ENCODE measurements at places on chromosomes 12 and 14.

DNA sequence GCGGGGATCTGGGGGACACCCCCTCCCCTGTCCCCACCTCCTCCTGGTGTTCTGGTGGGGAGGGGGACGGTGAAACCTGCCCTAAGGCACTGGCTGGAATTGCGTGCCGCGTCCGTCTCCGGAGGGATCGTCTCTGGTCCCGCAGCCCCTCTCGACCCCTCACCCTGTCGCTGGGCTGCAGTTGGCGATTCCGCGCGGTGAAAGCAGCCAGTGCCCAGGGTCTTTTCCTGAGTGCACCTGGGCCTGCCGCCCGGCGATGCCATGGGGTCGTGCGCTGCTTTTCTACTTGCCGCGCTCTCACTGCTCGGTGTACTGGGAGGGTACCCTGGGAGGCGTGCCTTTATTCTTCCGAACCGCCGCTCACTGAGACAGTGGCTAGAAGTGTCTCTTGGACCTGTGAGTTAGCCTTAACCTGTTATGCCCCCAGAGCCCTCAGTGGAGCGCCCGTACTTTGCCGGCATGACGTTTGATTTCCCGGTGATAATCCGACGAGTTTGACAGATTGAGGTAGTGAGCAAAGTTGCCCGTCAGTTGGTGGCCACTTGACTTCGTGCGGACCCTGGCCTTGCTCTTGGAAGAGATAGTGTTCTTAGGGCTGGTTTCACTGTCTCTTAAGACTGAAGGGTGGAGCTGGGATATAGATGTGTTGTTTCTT is 788 bp downstream of the SFSWAP start:
- DNase-seq: no peak

GRCh38 chr14:83764656-83765599 is 1765.0 kb upstream of the FLRT2 start:
- DNase-seq: no peak

GRCh38 chr14:37466623-37467088 is 128.4 kb downstream of the FOXA1 start:
- DNase-seq: no peak

GRCh38 chr14:72613231-72613974 is 280.5 kb downstream of the DPF3 start:
- no peak for DNase-seq

- no peak for DNase-seq
Observed at GRCh38 chr14:23404331-23404900, 3.7 kb downstream of the MYH6 start.

GRCh38 chr14:55914771-55915170 is 203.4 kb upstream of the PELI2 start:
- no peak for DNase-seq

DNA sequence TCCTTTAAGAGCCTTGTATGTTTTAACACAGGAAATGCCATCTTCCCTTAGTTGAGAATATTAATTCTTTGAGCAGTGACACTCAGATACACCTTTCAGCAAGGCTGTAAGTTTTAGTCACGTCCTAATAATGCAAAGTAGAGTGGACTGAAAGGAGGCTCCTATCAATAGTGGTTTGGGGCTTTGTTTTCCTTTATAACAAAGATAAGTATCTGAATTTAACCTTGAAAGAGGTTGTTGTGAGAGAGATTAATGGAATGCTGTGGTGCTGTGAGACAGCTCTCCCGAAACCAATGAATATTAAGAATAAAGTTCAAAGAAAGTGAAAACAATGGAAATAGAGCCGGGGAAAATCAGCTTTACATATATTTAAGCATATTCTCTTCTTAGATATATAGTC is 259.6 kb downstream of the ERC1 start:
- no peak for DNase-seq

DNA sequence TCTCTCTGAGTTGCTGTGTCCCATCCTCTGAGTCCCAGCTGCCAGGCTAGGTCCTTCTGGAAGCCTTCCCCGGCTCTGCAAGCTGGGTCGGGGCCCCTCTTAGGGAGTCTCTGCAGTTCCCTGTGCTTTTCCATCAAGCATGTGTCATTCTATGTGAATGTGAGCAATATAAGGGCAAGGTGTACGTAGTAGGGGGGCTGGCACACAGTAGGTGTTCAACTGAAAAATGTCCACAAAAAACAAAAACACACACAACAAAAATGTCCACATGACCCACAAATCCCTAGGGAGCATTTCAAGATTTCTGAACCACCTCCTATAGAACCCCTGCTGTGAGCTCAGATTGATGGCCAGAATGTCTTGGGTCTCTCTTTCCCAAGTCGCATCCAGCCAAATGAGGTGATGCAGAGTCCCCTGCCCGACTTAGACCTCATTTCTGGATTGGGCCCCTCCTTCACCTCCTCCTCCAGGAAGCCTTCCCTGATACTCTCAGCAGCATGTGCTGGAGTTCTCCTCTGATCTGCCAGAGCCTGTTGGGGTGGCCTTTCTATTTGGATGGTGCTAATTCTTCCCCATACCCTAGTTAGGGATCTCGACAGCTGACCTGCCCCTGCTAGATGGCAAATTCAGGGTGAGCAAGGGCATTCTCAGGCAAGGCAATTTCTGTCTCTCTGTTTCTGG is 196.1 kb upstream of the LHX5 start:
- no peak for DNase-seq

- DNase-seq: no peak
Observed at GRCh38 chr12:38892087-38892786, 13.2 kb downstream of the CPNE8 start.

DNA sequence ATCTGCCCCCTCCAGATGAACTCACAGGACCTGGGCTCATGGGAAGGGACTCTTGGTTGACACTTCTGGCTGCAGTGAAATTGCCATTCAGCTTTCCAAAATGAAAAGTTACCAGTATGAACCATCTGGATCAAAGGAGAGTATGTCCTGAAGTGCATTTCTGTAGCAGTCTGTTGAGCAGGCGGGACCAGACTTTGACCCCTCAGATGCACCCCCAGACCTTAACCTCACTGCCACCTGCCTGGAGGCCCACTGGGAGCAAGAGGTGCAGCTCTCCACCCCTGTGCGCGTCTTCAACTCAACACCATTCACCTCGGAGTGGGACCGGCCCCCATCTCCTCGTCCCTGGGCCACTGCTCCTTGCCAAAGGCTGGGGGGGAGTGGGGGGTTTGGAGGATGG is 55.0 kb downstream of the MOK start:
- no peak for DNase-seq

DNA sequence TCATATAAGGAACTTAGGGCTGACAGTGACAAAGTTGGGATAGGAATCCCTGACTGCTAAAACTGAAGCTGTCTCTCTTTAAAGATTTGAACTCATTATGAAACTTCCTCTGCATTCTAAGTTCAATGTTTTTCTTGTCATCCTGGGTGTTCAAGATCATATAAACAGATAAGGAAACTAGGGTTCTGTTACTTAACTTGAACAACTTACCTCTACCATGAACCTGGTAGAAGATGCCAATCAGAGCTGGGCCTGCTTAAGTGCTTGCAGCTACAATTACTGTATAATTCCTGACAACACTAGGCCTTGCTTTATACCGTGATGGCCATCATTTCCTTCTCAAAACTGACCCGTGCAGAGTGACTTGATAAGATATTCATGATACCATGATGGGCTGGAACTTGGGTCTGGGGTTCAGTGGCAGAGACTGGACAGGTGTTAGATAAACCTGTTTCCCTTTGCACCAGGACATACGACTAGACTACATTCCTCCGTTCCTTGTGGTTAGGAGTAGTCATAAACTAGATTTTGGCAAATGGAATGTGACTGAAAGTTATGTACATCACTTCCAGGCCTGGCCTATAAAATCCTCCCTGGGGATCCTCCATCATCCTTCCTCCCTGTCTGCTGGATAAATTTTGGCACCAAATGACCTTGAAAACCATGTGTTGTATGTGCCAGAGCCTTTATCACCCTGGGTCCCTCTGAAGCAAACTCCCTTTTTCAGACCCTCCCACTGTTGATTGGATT is 172.2 kb upstream of the PRICKLE1 start:
- DNase-seq: no peak

- DNase-seq: no peak
Observed at GRCh38 chr12:57657744-57658143, 24.7 kb upstream of the B4GALNT1 start.

GRCh38 chr12:21296751-21297406 is 37.8 kb downstream of the SLCO1A2 start:
- no peak for DNase-seq

DNA sequence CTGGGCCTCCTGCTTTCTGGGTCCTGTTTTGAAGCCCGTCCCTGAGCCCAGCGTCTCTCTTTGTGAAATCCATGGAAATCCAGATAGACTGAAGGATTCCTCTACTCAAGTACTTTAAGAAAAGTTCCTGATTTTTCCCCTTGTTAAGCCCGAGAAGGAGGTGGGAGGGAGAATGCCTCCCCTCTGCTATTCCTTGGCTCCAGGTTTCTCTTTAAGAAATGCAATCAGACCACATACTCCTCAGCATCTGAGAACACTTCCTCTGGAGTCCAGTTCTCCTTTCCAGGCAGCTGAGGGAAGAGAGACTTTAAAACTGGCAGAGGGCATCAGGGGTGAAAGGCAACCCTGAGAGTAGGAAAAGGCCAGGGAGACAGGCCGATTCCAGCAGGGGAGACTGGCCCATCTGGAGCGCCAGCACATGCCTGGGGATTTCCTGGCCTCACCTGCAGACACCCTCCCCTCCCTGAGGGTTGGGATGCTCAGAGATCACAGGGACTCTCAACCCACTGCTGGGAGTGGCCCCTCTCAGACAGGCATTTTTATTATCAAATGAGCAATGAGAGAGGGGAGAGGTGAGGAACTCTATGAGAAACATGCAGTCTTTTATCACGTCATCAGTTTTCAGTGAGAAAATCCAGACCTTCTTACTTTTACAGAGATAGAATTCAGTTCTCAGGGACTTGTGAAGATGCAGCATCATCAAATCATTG is 2.0 kb upstream of the EMP1 start:
- DNase-seq: no peak

GRCh38 chr14:90564496-90564895 is 167.7 kb downstream of the CALM1 start:
- no peak for DNase-seq

DNA sequence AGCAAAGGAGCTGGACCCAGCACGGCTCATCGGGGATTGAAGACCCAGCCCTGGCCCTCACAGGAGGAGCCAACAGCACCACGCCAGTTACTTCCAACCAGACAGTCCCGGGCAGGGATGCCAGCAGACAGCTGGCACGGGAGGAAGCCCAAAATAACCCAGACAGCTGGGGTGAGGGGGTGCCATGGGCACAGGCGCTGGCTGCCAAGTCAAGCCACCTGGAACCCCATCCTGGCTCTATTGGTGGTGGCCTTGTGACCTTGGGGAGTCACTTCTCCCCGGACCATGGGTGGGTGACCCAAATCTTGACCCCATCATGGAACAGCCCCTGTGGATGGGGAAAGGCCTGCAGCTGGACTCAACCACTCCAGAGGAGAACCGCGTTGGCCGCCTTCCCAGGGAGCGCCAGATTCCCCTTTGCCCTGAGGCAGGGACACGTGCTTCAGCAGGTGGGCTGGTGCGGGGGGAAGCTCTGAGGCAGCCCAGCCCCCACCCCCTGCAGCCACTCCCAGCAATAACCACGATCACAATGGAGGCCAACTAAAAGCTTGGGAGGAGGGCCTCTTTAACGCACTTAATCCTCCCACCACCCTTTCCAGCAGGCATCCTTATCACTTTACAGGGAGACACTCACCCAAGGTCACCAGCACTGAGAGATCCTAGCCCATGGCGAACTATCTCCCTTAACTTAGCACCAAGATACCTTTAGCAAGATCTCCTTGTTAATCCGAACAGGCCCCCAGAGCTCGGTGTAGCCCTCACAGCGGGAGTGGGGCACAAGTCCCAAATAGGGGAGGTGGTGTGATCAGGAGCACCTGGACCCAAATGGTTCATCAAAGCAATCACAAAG is 4.7 kb upstream of the RHOF start:
- no peak for DNase-seq

DNA sequence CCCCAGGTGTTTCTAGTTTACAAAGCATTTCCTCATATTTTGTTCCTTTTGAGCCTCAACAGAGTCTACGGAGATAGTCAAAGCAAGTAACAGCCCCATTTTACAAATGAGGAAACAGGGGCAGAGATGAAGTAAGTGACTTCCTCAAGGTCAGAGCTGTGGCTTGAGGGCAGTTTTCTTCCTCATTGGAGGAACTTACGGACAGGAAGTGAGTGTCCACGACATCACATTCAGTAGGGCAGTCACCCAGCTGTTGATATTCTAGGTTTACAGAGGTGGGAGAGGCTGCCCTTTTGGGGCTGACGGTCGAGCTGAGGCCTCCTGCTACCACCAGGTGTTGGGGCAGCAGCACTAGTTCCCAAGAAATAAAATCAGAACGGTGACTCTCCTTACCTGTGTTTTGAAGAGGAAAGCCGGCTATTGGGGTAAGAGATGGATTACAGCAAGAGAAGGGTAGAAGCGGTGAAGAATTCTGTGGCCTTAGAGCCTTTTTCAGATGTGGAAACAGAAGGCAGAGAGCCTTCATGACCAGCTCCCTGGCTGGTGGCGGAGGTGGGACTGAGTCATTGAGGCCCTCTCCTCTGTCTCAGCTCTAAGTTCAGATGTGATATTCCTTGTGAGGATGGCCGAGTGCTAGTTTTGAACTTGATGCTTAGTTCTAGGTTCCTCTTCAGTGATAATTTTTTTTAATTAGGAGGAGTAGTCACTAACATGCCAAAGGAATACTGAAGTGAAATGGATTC is 41.7 kb downstream of the SUSD6 start:
- no peak for DNase-seq

DNA sequence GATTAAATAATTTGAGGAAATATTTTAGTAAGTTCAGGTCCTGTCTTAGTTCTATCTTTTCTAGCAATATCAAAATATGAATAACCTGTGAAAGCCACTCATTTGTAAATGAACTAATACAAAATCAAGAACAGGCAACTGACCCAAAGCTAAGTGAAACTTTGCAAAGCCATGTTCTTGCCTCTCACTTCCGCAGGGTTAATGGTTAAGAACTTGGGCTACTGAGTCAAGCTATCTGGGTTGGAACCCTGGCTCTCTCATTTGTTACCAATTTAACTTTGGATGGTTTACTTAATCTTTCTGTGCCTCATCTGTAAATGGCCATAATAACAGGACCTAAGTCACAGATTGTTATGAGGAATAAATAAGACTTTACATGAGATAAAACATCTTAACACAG is 2.8 kb downstream of the KIF21A start:
- no peak for DNase-seq

GRCh38 chr12:110546339-110546738 is 36.8 kb downstream of the PPTC7 start:
- DNase-seq: peak; percentile 74
